CD4-positive, alpha-beta T cell treated with Interleukin-4 for 1 hour (primary cell): ENCODE measurements at places on chromosomes 12 and 14.

DNA sequence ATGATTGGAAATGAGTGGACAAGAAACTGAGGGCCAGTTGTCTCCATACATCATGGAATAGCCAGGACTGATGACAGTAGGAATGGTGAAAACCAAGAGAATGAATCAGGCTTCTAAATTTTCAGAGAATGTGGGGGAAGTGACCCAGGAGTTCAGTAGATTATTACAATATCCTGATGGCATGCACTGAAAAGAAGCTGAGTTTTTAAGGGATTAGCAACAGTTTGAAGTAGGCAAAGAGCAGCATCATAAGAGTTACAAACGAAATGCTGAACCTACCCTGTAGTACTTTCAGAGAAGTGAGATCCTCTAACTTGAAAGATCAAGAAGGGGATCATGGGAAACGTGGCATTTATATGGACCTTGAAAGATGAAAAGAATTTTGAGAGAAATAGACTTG, 13.2 kb downstream of the SLC2A14 start:
- DNase-seq: no peak

DNA sequence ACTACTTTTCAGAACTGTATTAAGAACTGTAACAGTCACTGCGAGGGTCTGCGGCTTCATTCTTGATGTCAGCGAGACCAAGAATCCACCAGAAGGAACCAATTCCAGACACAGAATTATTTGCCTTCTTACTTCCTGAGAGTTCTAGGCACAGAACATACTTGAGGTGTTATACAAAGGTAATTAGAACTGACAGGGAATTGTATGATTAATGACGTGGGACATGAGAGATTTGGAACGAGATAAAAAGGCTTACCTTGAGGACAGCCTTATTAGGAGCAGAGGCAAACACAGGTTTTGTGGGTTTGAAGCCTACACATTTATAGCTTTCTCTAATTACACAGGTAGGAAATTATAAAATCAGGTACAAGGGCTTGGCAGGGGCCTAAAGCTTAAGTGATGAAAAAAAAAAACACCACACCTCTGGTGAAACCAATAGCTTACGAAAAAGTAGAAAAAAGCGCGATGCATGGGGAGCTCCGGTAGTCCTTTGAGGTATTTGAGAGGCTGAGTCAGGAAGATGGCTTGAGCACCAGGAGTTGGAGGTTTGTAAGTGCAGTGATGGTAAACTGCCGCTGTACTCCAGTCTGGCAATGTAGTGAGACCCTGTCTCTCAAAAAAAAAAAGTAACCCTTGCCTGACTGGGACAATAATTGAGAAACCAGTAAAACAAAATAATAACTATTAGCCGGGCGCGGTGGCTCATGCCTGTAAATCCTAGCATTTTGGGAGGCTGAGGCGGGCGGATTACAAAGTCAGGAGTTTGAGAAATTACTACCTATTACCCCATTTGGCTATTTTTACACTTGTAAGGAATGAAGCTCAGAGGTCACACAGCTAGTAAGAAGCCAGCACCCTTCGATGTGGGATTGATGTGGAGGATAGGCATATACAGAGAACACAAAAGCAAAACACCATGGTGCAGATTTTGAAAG, 795 bp upstream of the ACOT2 start:
- no peak for DNase-seq

GRCh38 chr12:121124402-121125109, 8.1 kb upstream of the P2RX7 start:
- peak; percentile 7 for DNase-seq

- no peak for DNase-seq
Observed at GRCh38 chr12:4440187-4440941, 5.3 kb downstream of the FGF6 start.

- no peak for DNase-seq
Observed at GRCh38 chr12:89414851-89415250, 62.5 kb upstream of the DUSP6 start.

DNA sequence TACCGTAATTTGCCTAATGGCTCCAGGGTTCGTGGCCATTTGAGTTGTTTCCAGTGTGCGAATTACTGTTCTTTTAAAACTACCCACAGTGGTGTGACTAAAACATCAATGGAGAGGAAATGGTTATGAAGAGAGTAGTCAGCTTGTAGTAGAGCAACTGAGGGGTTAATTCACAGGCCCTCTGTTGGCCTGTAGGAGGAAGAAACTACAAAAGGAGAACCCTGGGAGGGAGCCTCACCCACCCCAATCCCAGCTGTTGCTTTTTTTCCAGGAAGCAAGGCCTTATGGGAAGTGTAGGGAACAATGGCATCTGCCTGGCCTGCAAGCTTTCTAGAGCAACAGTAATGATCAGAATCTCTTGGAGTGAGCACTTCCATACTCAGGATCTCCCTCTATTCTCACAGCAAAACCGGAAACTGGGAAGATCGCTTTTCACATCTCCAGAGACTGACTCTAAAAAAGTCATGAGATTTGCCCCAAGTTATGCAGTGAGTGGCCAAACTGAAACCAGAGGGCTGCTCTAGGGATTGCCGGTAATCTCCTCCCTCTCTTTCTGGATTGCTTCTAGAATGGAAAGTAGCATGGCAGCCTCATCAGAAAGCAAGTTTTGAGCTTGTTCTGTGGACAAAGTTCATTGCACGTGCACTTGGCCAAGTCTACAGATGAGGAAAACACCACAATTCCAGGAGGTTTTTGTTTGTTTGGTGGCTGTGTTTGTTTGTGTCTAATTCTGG, 125.3 kb upstream of the PWP1 start:
- DNase-seq: no peak

GRCh38 chr14:87888136-87888999, 104.6 kb downstream of the GALC start:
- no peak for DNase-seq

- no peak for DNase-seq
Observed at GRCh38 chr12:49664591-49665239, 41.4 kb downstream of the PRPF40B start.

DNA sequence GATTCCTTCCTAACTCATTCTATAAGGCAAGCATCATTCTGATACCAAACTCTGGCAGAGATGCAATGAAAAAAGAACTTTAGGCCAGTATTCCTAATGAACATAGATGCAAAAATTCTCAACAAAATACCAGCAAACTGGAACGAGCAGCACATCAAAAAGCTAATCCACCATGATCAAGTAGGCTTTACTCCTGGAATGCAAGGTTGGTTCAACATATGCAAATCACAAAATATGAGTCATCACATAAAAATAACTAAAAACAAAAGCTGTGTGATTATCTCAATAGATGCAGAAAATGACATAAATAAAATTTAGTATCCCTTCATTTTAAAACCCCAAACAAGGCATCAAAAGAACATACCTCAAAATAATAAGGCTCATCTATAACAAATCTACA, 98.9 kb downstream of the ACSS3 start:
- DNase-seq: no peak

GRCh38 chr12:119158402-119158801, 20.3 kb upstream of the HSPB8 start:
- no peak for DNase-seq

DNA sequence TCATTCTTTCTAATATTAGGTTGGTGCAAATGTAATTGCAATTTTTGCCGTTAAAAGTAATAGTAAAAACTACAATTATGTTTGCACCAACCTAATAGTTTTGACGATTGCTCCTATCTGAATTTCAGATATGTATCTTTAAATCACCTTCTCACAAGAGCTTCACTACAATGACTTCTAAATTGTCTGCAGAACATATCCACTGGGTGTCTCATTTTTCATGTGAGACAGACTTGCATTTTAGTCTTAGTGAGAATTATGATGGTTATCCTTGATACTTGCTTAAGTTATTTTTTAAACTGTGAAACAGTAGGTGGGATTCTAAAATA, 84.6 kb downstream of the ITPR2 start:
- no peak for DNase-seq

DNA sequence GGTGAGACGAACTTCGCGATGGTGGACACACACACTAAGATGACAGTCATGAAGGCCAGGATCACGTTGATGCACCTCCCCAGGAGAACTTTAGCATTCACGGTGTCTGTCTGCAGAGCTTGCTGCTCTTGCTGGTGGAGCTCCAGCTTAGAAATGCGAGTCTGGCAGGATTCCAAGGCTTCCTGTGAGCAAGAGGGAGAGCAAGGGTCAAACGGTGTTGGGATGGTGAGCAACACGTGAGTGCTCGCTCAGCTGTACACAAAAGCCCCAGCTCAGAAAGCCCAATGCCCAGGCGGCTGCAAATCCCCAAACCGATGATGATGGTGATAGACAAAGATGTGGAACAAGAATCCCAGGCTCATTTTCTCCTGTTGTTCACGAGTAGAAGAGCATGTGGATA, 78.8 kb downstream of the TMCC3 start:
- DNase-seq: no peak

- no peak for DNase-seq
Observed at GRCh38 chr12:211639-212414, 2.1 kb downstream of the SLC6A12 start.

- DNase-seq: no peak
Observed at GRCh38 chr14:102584871-102585869, 7.3 kb upstream of the RCOR1 start.

DNA sequence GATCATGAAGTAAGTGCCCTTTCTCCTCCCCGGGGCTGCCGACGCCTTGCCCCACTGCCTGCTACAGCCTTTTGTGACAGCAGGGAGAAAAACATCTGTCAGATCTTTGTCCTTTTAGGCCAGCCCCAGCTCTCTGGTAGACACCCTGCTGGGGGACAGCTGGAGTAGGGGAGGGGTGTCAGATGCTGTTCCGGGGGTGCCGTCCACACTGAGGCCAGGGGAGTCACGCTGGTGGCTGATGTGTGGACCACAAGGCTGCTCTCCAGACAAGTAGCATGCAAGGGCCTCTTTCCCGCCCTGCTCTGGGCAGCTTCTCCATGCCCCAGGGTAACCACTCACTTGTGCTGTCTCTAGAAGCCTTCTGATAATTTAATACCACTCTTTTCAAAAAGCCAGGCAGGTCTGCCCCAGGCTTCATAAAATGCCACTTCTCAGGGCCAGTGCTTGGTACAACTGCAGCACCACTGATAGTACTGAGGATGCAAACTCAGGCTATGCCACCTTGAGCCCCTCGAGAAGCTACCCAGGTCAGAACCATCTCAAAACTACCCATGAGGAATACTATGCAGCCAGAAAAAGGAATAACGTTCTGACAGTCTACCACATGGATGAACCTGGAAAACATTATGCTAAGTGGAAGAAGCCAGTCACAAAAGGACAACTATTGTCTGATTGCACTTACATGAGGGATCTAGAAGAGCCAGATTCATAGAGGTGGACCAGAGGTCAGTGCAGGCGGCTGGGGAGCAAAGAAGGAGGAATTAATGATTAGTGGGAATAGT, 66.0 kb upstream of the RIN3 start:
- no peak for DNase-seq

GRCh38 chr14:66998013-66998412, 191.2 kb upstream of the GARIN2 start:
- DNase-seq: no peak

DNA sequence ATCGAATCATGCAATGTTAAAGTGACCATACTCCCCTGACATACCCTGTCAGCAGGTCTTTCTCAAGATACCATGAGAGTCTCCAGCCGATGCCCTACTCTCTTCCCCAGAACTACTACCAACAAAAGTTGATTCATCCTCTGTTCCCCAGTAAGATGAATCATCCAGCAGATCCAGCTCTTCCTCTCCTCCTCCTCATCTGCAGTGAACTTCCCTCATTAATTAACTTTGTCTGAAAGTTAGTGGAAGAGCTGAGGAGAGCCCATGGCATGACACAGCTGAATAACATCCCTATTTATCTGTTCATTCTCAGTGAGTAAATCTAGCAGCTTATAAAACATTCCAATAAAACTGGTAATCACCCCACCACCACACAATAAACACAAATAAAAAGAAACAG, 213.4 kb downstream of the EGLN3 start:
- no peak for DNase-seq

DNA sequence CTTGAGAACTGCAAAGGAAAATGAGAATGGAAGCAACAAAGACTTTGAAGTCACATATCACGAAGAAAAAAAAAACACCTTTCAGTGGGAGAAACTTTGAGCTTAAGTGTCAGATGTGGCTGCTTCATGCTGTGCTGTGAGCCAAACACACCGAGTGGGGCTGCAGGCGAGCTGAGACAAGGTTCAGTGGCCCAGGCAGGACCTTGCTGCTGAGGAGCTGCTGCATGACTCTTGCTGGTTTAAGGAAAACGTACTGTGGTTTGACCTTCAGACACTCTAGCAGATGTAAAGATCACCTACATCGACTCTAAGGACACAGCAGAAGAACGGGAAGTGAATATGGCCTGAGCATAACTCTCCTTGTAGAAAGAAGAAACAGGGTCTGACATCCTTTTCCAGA, 118.1 kb upstream of the OR4E1 start:
- DNase-seq: no peak

DNA sequence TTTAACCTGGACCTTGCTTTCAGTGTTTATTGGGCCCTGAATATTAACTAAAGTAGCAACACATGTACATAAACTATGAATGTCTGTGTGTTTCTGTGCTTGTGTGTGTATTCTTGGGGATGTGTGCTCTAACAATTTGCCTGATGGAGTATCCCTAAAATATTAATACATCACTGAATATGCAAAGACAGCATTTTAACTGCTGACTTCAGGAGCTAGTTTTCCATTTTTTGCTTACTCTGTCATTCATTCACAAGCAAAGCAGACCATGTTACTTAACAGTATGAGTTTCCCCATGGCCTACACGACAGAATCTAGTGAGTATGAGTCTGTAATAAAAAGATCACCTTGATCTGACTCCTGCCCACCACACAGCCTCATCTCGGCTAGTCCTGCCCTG, 402.8 kb downstream of the BCAT1 start:
- DNase-seq: no peak

DNA sequence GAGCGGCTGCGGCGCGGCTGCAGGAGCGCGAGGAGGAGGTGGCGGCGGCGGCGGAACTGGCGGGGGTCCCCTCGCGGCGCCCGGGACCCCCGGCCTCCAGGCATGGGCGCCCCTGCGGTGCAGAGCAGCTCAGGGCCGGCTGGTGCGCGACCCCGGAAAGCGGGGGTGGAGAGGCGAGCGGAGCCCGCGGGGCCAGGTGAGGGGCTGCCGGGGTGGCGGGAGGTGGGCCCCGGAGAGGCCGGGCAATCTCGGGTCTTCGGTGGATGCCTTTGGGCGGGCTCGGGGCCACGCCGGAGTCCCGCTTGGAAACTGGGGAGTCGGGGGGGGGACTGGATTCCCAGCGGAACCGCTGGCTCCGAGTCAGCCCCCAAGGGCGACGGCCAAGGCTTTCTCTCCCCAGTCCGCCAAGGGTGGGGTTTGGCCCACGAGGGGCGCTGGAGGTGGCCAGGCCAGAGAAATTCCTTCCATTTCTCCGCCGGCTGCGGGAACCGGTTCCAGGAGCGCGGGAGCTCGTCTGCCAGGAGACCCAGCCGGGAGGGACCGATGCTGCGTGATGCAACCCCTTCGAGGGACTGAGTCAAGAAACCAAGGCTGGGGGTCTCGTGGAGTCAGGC, 13.9 kb upstream of the NR4A1 start:
- DNase-seq: no peak

- no peak for DNase-seq
Observed at GRCh38 chr12:53265783-53266182, 2.3 kb upstream of the ESPL1 start.
